ENCODE measurements at places on chromosomes 5 and 9. TPM values are rescaled to one million over a fixed set of nuclear protein-coding genes. Genes with fewer than 3 reads are reported as not detected.

The CAMK2A gene
- 0.39 TPM for polyA plus RNA-seq

DNA sequence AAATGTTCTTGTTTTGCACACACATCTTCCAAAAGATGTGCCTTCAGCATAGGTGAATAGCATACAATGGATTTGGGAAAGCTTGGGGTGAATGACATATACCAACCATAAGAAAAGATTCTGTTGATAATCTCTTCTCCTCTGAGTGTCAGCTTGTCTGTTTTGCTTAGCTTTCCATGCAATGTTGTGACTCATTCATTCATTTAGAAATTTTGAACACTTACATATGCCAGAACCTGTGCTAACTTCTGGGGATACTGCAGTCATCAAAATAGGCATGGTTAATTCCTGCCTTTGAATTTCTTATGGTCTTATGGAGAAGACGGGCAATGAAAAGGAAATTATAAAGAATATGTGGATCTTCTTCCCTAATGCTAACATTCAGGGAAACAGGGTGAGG lies 14.1 kb downstream of the ADRB2 start:
- no peak overlapping the region for H3K4me3 ChIP-seq
- no peaks in the 10 kb centered on the region for H3K36me3 ChIP-seq
- no peak for DNase-seq
- H3K27me3 ChIP-seq, result no peaks in the 10 kb centered on the region

GRCh38 chr9:1083325-1083913 lies 33.3 kb downstream of the DMRT2 start:
- no peaks in the 10 kb centered on the region for H3K4me1 ChIP-seq
- no peak for DNase-seq
- H3K27ac ChIP-seq, result no peak overlapping the region
- H3K4me3 ChIP-seq, result no peak overlapping the region
- H3K27me3 ChIP-seq, result no peaks in the 10 kb centered on the region
- H3K36me3 ChIP-seq, result no peaks in the 10 kb centered on the region

DNA sequence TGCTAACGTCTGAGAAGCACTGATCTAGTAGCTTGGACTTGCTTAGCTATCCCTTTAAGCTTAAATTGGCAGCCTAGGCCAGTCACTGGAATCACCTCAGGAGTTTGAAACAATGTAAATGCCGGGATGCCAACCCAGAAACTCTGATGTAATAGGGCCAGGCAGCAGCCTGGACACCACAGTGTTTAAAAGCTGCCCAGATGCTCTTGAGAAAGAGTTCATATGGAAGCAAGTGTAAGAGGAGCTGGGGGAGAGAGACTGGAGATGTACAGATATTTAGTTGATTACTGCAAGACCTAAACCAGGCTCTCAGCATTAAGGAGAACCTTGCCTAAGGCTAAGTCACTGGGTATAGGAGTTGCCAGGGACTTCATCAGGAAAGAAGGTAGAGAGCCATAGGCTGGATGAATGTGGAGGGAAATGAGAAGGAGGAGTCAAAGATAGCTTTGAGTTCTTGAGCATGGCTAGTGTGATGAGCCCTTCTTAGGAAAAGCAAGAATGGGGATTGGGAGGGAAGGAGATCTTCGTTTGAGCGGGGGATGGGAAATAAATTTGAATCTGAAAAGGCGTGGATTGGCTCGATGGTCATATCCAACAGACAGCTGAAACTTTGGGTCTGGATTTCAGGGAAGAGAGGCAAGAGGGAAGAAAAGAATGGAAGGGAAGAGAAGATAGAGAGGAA lies 392.9 kb upstream of the WWC1 start:
- H3K4me3 ChIP-seq, result no peak overlapping the region
- H3K4me1 ChIP-seq, result no peaks in the 10 kb centered on the region
- no peaks in the 10 kb centered on the region for H3K36me3 ChIP-seq

DNA sequence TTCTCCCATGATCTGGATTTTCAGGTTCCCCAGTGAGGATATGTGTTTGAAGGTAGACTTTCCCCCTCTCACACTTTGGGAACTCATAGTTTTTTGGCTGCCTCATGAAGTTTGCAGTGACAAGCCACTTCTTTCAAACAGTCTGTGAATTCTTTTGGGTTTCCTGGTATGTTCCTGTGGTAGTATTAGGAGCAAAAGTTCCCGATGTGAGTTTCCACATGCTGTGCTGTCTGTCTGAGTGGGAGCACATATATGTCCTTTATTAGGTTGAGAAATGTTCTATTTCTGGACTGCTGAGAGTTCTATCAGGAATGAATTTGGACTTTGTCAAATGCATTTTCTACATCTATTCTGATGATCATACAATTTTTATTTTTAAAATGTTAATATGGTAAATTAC lies 273.2 kb upstream of the TARS1 start:
- no peaks in the 10 kb centered on the region for H3K36me3 ChIP-seq
- H3K4me1 ChIP-seq, result no peaks in the 10 kb centered on the region
- H3K27me3 ChIP-seq, result no peaks in the 10 kb centered on the region
- no peak overlapping the region for H3K27ac ChIP-seq
- no peak overlapping the region for H3K4me3 ChIP-seq

DNA sequence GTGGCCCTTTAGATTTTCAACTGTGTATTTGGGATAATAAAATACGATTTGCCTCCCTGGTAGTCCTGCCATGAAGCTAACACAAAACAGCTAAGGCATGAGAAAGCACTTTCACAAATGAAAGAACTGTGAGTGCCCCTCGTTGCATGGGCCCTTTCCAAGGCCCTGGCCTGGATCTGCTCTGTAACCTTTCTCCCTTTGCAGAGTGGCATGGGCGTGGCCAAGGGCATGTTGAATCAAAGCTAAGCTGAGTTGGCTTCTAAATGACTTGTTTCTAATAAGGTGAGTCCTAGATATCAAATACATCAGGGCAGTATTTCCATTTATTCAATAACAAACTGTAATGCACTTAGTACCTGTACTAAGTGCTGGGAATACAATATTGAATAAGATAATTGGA lies 78.7 kb upstream of the PTPN3 start:
- no peak overlapping the region for H3K4me3 ChIP-seq
- H3K27ac ChIP-seq, result no peak overlapping the region
- H3K36me3 ChIP-seq, result no peaks in the 10 kb centered on the region
- H3K27me3 ChIP-seq, result no peaks in the 10 kb centered on the region
- DNase-seq, result no peak

DNA sequence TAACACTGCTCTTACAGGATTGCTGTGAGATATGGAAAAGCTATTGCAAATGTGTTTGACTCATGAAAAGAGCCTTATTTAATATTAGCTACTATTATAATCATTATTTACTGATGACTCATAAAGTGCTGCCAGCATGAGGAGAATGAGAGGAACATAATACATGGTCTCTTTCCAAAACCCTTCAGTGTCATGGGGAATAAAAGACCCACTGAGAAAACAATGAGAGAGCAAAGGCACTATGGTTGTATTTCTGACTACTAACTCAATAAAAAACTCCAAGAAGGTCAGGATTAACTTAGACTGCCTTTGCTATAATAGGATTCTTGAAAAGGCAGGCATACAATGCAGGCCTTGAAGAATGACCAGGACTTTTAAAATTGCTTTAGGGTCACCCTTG lies 633.5 kb downstream of the DTWD2 start:
- H3K36me3 ChIP-seq, result no peaks in the 10 kb centered on the region
- no peaks in the 10 kb centered on the region for H3K4me1 ChIP-seq
- no peak for DNase-seq
- H3K27me3 ChIP-seq, result no peaks in the 10 kb centered on the region
- H3K4me3 ChIP-seq, result no peak overlapping the region

The EIF4E1B gene
- 0.05 TPM for polyA plus RNA-seq

- H3K27me3 ChIP-seq, result peaks cover 6% of the 10 kb centered on the region
- H3K36me3 ChIP-seq, result no peaks in the 10 kb centered on the region
- DNase-seq, result no peak
- no peak overlapping the region for H3K4me3 ChIP-seq
- no peaks in the 10 kb centered on the region for H3K4me1 ChIP-seq
Measured at GRCh38 chr5:504326-505154, 19.7 kb downstream of the SLC9A3 start.

DNA sequence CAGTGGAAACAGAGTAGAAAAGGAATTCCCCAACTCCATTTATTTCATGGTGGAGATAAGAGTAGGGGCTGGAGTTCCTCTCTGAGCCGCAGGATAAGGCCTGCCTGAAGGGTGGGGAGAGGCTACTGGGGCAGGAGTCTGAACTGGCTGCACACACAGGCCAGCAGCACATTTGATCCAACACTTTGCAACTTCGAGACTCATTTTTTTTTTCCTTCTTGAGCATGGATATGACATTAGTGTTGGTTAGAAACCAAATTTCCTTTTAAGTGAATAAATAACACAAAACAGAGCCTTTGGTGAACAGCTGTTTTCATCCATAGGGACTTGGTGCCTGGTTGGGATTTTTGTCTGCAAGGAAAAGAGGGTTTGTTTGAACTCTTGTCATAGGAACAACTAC lies 76.6 kb downstream of the RALGPS1 start:
- DNase-seq, result no peak
- H3K36me3 ChIP-seq, result no peaks in the 10 kb centered on the region
- peaks cover 38% of the 10 kb centered on the region for H3K27me3 ChIP-seq
- H3K27ac ChIP-seq, result no peak overlapping the region

DNA sequence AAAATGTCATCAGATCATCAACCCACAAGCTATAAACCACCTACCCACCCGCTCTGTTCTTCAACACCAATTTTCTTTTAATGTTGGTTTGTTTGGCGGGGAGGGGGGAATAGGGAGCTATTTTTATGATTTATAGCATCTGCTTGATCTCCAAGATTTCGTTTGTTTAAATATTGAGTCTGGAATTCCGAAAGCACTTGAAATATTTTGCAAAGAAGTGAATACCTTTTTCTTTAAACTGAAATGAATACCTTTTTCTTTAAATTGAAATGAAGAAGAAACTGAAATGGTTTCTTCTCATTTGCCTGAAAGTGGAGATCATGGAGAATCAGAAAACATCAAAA lies 49.0 kb upstream of the TENT2 start:
- H3K4me1 ChIP-seq, result no peaks in the 10 kb centered on the region
- H3K27ac ChIP-seq, result no peak overlapping the region
- H3K27me3 ChIP-seq, result no peaks in the 10 kb centered on the region
- no peak overlapping the region for H3K4me3 ChIP-seq
- no peak for DNase-seq

The CDHR2 gene
- polyA plus RNA-seq, result 0.07 TPM

GRCh38 chr5:56078278-56079156 lies 83.8 kb upstream of the IL6ST start:
- DNase-seq, result no peak
- no peaks in the 10 kb centered on the region for H3K36me3 ChIP-seq
- no peak overlapping the region for H3K27ac ChIP-seq
- no peak overlapping the region for H3K4me3 ChIP-seq
- no peaks in the 10 kb centered on the region for H3K27me3 ChIP-seq
- peaks cover 14% of the 10 kb centered on the region for H3K4me1 ChIP-seq

GRCh38 chr9:90460220-90460619 lies 182.4 kb downstream of the DIRAS2 start:
- H3K4me1 ChIP-seq, result no peaks in the 10 kb centered on the region
- no peak overlapping the region for H3K4me3 ChIP-seq
- no peak for DNase-seq
- H3K27me3 ChIP-seq, result no peaks in the 10 kb centered on the region

DNA sequence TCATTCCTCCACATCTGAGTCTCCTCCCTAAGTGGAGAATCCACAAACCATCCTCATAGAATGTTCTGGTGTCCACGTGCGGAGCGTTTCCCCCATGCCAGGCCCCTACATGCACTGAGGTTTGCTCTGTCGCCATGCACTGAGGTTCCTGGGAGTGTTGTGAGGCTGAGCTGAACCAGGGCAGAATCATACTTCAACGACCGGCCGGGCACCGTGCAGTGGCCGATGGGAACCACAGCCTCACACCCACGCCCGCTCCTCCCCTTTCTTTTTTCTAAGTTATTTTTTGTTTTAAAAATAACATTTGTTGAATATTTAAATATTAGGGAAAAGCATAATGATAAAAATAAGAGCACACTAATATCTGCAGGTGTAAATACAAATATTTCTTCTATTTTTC lies 260.4 kb upstream of the IRX4 start:
- H3K36me3 ChIP-seq, result no peaks in the 10 kb centered on the region
- no peaks in the 10 kb centered on the region for H3K27me3 ChIP-seq
- no peaks in the 10 kb centered on the region for H3K4me1 ChIP-seq
- DNase-seq, result no peak

DNA sequence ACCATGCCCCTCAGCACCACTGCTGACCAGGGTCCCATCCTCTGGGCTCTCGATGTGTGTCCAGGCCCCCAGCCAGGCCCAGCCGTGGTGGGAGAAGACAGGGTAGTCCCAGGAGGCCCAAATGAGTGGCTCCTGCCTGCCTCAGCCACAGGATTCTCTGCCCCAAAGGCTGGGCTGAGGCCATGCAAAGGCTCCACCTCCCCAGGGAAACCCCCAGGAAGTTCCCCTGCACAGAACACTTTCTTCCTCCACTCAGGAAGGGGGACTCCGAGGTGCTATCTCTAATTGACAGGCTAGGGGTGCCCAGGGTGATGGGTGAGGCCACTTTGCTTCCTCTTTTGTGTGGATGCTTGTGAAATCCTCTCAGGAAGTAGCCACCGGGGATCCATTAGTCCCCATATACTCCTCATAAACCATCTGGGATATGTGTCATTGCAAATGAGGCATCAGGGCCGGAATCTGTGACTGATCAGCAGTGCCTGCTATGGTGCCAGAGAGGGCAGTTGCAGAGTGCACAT lies 23.1 kb upstream of the TDRD7 start:
- H3K4me3 ChIP-seq, result no peak overlapping the region
- H3K27ac ChIP-seq, result no peak overlapping the region
- no peak for DNase-seq
- H3K4me1 ChIP-seq, result no peaks in the 10 kb centered on the region
- no peaks in the 10 kb centered on the region for H3K36me3 ChIP-seq
- peaks cover 10% of the 10 kb centered on the region for H3K27me3 ChIP-seq

GRCh38 chr5:102811972-102812371 lies 56.9 kb downstream of the PAM start:
- DNase-seq, result no peak
- H3K4me3 ChIP-seq, result no peak overlapping the region

The PLAC8L1 gene
- polyA plus RNA-seq, result 1.5 TPM

The SV2C gene
- 0.27 TPM for polyA plus RNA-seq

- no peaks in the 10 kb centered on the region for H3K36me3 ChIP-seq
- no peak overlapping the region for H3K4me3 ChIP-seq
- no peaks in the 10 kb centered on the region for H3K27me3 ChIP-seq
Measured at GRCh38 chr9:115668521-115668920, 485.1 kb upstream of the PAPPA start.

- no peak overlapping the region for H3K4me3 ChIP-seq
- H3K27me3 ChIP-seq, result no peaks in the 10 kb centered on the region
- no peak overlapping the region for H3K27ac ChIP-seq
- DNase-seq, result no peak
- H3K4me1 ChIP-seq, result no peaks in the 10 kb centered on the region
- H3K36me3 ChIP-seq, result no peaks in the 10 kb centered on the region
Measured at GRCh38 chr9:98569491-98569890, 139.2 kb downstream of the GABBR2 start.

GRCh38 chr9:27519466-27520465 lies 4.3 kb upstream of the IFNK start:
- H3K27ac ChIP-seq, result no peak overlapping the region
- no peaks in the 10 kb centered on the region for H3K4me1 ChIP-seq
- H3K27me3 ChIP-seq, result no peaks in the 10 kb centered on the region
- no peak overlapping the region for H3K4me3 ChIP-seq
- DNase-seq, result no peak

- no peak overlapping the region for H3K27ac ChIP-seq
- no peak overlapping the region for H3K4me3 ChIP-seq
- no peak for DNase-seq
- no peaks in the 10 kb centered on the region for H3K36me3 ChIP-seq
Measured at GRCh38 chr9:117555964-117556629, 141.2 kb upstream of the ASTN2 start.

GRCh38 chr9:37392272-37392671 lies 30.2 kb upstream of the GRHPR start:
- no peaks in the 10 kb centered on the region for H3K4me1 ChIP-seq
- no peak overlapping the region for H3K27ac ChIP-seq
- no peak overlapping the region for H3K4me3 ChIP-seq
- no peak for DNase-seq

The TAS2R1 gene
- 0.05 TPM for polyA plus RNA-seq

The KCNV2 gene
- not detected for polyA plus RNA-seq

Data from thymus (tissue), 14 donors.